ENCODE measurements at places on chromosomes 5 and 9. TPM values are rescaled to one million over a fixed set of nuclear protein-coding genes. Genes with fewer than 3 reads are reported as not detected.

C5orf46 gene
- total RNA-seq: not detected

OCLN gene
- total RNA-seq: 0.62 TPM

PFN3 gene
- not detected for total RNA-seq

IFNK gene
- not detected for total RNA-seq

SHROOM1 gene
- total RNA-seq: 1.4 TPM

SPINK13 gene
- not detected for total RNA-seq

GFI1B gene
- not detected for total RNA-seq

All from melanocyte of skin (primary cell).